ENCODE measurements at places on chromosomes 5 and 9.
A peak's percentile ranks its signal among the peaks of the same experiment; 100 is the strongest.

DNA sequence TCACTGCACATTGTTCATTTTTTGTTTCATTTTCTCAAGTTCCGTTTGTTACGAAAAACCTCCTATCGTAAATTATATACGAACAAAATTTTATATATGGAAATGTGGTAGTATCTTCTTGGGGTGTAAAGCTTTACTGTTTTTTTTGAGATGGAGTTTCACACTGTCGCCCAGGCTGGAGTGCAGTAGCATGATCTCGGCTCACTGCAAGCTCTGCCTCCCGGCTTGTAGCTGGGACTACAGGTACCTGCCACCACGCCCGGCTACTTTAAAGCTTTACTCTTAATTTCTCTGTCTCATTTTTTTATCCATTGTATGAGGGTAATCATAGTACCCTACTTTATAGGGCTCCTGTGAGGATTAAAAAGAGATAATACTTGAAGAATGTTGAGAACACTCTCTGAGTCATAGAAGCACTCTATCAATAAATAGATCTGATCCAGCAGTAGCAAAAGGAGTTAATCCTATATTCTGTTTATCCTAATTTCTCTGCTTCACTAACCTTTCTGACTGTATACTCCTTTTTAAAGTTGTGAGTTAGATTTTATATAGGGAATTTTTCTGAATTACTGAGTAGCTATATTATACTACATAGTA is 5.6 kb upstream of the LRRC70 start:
- no peak for DNase-seq

GRCh38 chr5:61330341-61330844 is 1.7 kb upstream of the ZSWIM6 start:
- DNase-seq, result no peak

DNA sequence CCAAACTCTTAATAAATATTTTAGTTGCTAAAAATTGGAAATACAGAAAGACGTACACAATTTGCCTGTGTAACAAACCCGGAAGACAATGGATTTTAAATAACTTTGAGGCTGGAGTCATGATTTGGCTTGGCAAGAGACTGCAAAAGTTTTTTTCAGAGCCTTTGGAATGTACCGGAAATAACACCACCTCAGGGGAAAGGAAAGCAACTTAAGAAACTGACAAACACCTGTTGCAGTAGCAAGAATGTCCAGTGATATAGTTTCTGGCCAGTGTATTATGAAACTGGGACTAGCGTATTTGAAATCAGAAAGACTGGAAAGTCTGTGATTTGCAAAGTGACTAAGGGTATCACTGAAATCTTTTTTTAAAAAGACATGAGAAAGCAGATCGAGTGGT is 842 bp downstream of the MUSK start:
- no peak for DNase-seq

DNA sequence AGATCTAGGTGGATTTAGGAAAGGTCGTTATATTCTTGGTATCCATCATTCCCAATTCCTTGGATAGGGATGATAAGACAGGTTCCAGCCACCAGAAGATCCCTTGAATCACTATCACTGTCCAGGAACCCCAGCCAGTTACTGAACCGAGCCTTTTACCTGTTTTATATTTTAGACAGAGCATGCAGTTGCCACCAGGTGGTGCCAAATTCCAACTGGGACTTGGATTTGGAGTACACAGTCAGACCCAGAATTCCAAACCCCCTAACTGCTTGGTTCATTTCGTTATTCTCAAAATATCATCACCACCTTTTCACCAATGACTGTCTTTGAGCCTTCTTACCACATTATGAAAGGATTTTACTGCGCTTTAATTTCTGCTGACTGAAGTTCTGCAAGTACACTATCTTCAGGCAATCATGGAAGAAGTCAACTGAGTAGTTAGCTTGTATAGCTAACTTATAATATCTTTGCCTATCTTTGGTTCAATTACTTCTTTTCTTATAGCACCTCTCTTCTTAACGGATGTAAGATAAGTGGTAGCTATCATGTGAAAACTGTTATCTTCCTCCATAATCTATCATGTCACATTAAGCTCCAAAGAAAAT is 191.8 kb downstream of the PRR16 start:
- DNase-seq, result no peak

DNA sequence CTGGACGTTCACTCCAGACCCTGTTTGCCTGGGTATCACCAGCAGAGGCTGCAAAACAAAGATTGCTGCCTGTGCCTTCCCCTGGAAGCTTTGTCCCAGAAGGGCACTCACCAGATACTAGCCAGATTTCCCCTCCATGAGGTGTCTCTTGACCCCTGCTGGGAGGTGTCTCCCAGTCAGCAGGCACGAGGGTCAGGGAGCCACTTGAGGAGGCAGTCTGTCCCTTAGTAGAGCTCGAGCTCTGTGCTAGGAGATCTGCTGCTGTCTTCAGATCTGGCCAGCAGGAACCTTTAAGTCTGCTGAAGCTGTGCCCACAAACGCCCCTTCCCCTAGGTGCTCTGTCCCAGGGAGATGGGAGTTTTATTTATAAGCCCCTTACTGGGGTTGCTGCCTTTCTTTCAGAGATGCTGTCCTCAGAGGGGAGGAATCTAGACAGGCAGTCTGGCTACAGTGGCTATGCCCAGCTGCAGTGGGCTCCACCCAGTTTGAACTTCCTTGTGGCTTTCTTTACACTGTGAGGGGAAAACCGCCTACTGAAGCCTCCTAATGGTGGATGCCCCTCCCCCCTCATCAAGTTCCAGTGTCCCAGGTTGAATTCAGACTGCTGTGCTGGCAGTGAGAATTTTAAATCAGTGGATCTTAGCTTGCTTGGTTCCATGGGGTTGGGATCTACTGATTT is 253.9 kb downstream of the SPATA31D1 start:
- no peak for DNase-seq

DNA sequence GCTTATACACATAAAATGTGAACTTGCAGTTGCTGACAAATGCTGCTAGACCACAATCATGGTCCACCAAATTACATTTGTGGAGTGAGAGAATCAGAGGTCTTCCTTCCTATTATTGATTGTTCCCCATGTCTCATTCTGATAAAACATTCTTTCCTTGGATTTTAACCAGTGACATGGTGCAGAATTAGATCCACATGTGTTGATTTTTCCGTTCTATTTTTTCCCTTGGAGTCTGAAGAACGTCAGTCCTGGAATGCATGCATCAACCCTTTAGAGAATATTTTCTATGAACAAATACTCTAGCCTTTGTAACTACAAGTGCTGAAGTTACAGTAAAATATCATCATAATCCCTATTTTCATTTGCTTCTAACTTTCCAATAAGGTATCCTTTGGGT is 170.7 kb upstream of the SPRY4 start:
- no peak for DNase-seq

- DNase-seq, result no peak
Measured at GRCh38 chr5:36096486-36096885, 29.8 kb upstream of the UGT3A2 start.

DNA sequence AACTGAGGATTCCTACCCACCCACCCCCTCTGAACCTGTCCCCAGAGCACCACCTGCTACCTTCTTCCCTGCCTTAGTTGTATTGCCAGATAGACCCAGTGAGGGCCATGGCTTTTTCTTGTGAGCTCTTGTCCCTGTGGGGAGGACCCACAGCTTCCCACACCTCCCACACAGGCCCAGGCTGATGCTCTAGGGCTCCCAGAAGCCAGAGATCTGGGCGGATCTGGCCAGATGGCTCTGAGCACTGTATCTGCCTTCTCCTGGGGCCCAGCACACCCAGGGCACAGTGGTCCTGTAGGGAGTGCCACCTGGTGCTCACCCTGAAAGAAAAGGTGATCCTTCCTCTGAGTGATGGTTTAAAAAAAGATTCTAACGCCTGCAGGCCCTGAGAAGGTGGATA is 131.7 kb downstream of the DAB2IP start:
- DNase-seq, result no peak

- no peak for DNase-seq
Measured at GRCh38 chr5:153372425-153373129, 117.9 kb upstream of the GRIA1 start.

DNA sequence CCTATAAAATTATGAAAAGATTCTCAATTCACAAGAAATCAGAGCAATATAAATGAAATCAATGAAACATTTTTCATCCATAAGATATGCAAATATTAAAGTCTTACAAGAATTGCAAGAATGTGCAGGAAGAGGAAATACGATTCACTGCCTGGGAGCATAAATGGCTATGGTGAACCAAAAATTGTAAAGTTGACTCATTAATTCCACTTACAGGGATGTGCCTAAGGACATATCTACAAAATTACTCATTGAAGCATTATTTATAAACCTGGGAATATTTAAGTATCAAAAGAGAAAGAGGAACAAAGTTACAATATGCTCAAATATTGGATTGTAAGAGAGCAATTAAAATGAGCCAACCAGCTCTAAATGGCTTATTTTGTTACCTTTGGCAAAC is 6.9 kb upstream of the NIPSNAP3A start:
- DNase-seq, result no peak

DNA sequence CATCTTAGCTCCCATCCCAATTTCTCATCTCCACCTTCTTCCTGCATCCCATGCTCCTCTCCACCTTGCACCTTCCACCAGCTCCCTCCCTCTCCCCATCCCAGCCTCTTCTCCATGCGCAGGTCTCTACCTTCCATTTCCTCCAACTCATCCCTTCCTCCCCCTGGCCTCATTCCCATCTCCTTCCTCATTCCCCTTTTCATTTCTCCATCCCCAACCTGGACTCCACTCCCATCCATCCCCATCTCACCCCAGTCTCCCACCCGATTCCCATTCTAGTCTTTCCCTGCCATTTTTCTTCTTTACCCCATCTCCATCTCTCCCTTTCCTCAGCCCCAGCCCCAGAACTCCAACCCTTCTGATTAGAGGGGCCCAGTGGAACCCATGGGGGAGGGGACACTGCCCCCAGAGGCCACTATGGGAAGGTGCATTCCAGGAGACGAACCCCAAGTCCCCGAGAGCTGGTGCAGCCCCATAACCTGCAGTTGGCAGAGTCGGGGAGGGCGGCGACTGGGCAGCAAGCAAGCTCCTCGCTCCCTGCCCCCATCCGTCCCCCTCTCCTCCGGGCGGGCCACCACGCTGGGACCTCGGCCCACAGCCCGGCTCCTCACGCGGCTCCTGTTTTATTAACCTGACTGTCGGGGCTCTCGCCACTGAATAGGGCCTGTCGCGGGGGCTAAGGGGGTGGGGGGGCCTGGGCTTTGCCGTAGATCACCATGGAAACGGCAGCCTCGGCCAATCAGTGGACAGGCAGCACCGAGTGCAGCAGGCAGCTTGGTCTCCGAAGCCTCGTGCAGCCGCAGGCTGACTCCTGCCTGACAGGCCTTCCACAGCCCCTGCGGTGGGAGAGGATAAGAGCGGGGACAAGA is 66.7 kb downstream of the PCDH1 start:
- DNase-seq, result no peak

- peak; percentile 31 for DNase-seq
Measured at GRCh38 chr9:32581512-32582143, 8.7 kb upstream of the NDUFB6 start.

DNA sequence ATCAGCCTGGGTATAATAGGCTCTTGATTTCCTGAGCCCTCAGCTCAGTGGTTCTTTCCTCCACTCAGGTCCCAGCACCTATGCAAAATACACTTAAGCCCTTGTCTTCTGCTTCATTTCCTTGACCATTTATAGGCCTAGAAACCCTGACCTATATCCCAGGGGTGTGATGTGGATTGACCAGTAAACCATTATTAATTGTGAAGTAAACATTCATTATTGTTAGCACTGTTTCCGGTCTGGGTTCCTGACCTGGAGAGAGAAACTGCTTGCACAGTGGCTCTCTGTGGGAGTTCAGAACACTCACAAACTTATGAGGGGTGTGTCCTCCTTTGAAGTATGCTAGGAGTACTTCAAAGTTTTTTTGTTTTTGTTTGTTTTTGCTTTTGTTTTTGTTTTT is 19.6 kb upstream of the TOMM5 start:
- no peak for DNase-seq

DNA sequence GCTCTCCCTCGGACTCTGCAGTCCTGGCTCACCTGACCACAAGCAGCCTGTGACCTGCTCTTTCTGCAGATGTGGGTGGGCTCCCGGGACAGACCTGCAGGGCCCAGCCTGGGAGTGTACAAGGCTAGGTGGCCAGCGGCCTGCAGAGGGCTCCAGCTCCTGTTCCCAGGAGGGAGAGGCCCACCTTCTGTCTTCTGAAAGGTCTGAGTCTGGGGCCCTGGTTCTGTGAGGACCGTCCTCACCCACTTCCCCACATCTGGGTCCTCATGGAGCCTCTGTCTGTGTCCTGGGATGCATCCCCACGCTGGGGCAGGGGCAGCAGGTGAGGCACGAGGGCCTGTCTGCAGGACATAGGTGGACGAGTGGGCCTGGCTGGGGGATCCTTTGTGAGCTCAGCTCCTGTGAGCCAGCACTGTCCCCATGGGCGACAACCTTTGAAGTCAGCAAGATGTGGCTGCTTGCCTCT is 43.7 kb downstream of the PHF2 start:
- no peak for DNase-seq

All from GF-D8 (cell line).